Stimulated activated CD4-positive, alpha-beta T cell treated with anti-CD3 and anti-CD28 coated beads, Interleukin-12 subunit alpha, Interleukin-12 subunit beta, amount 100 ng/mL, for 24 hours (primary cell): ENCODE measurements at places on chromosomes 2 and 18.

GRCh38 chr18:62979176-62979575 lies 263.8 kb downstream of the PHLPP1 start:
- no peak for DNase-seq

GRCh38 chr18:73741946-73742345 lies 405.7 kb downstream of the FBXO15 start:
- no peak for DNase-seq

DNA sequence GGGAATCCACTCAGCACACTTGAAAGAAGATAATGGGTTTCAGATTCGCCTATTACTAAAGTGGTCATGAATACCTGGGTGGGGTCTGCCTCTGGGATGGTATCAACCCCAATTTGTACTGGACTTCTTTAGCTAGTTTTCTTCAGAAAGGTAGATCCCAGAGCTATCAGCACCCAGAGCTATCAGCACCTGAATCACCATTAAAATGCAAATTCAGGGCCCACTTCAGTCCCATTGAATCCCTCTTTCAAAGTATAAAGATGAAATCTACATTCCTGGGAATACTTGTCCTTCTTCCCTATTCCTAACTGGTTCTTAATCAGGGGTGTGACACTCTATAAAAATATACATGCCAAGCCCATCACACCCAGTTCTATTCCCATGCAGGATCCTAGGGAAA lies 914.3 kb downstream of the DCC start:
- no peak for DNase-seq

GRCh38 chr2:228522276-228522675 lies 340.8 kb upstream of the SPHKAP start:
- no peak for DNase-seq

DNA sequence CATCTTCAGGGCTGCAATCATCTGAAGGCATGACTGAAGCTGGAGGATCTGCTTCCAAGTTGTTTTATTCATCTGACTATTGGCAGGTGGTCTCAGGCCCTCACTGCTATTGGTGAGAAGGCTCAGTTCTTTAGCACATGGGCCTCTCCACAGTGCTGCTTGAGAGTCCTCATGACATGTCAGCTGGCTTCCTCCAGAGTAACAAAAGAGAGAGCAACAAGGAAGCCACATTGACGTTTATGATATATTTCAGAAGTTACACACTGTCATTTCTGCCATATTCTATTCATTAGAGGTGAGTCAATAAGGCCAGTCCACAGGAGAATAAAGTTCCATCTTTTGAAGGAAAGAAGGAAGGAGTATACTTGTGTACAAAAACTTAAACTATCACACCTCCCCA lies 7.9 kb upstream of the SIGLEC15 start:
- DNase-seq = no peak
